ENCODE measurements at places on chromosomes 2 and 18.

- no peak for DNase-seq
These were observed 119.8 kb downstream of the AGAP1 start for GRCh38 chr2:235613649-235614048.

- DNase-seq: no peak
These were observed 196.4 kb upstream of the ACVR2A start for GRCh38 chr2:147648471-147648870.

DNA sequence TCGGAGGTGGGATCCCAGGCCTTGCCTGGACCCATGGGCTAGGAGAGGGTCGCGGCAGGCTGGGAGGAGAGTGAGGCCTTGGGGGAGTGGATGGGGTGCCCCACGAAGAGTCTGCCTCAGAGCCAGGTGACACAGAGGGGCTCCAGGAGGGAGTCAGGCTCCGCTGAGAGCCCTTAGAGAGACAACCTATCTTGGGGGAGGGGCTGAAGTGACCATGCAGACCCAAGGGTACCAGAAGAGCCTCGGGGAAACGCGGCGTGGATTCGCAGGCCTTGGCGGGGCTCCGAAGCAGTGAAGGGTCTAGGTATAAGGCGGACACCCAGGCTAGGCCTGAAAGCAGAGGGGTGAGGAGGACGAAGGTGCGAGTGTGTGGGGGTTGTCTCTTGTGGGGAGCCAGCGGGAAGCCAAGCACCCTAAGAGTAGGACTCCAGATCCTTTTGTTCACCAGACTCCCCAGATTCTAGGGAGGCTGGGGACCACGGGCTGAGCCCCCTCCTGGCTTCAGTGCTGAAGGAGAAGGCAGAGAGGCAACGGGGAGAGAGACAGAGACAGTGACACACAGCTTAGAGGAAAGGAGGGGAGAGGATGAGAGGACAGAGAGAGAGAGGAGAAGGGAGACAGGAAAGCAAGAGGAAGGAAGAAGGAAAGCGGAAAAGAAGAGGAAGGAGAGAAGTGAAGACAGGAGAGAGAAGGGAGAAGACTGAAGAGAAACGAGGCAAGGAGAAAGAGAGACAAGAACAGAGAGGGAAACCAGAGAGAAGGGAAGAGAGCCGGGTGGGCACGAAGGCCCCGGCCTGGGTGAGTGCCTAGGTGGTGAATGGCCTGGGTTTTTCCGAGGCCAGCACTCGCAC lies 1.1 kb upstream of the HOXD11 start:
- DNase-seq: no peak

GRCh38 chr2:165571477-165571876 lies 102.0 kb downstream of the CSRNP3 start:
- no peak for DNase-seq

DNA sequence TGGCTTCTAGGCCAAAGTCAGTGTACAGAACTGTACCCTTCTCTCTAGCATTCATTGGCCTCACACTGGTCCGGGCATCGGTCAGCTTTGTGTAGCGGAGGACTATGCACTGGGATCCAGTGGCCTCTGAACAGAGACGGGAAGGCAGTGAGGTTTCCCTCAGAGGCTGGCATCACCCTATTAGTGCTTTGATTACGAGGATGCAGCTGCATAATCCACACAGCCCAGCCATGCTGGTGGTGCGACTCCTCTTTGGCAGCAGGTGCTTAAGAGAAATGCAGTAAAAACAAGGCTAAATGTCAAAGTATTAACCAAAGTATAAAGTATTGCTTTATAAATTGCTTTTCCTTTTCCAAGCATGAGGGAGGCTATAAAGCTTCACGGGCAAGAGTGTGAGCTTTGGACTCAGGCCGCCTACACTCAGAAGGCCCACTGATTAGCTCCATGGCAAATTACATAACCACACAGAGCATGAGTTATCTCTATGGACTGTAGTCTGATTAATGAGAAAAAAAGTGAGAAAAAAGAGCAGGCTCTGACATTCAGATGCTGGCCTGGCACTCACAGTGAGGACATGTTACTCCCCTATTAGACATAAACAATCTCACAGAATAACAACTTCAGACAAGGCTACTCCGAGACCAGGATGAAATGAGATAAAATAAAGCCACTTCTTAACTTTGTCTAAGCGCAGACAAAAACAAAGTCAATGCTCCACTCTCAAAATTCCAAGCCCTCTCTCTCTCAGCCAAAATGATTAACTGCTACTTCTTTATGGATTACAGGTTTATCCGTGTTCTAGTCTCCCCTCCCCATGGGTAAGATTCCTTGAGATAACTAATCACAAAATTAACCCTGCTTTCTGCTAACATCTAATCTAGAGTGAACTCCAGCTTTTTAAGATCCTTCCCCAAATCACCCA lies 6.4 kb upstream of the CRYGC start:
- DNase-seq: no peak

DNA sequence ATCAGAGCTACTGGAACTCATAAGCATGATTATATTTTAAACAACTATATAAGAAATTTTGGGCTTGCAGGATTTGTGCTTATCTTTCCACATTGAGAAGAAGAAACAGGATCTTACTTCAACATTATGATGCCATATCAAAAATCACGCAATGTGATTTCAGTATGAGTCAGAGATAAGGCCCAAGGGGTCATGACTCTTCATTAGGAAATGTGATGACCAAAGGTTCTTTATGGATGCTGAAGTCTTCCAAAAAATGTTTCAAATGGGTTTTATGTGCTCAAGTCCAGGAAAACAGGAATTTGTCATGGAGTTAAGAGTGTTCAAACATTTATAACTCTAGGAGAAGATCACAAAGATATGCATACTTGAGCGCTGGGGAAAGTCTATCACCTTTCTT lies 7.8 kb upstream of the SERPINB2 start:
- peak; percentile 54 for DNase-seq

DNA sequence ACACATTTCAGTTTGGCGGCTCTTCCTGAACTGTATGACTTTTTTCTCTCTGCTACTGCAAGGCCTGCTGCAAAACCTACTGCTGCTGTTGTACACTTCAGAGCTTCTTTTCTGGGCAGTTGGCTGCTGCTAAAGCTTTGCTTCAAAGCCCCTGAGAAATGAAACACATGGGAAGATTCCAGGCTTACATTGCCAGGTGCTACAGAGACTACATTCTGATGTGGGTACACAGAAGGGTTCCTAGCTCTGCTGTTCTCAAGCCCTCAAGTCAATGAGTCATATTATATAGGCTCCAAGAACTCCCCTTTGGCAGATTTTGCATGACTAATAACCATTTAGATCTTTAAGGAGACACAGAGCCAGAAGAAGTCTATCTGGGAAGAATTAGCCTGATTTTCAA lies 12.9 kb upstream of the PGAP1 start:
- peak; percentile 63 for DNase-seq

- DNase-seq: no peak
These were observed 93.5 kb downstream of the SLC4A3 start for GRCh38 chr2:219720956-219721355.

DNA sequence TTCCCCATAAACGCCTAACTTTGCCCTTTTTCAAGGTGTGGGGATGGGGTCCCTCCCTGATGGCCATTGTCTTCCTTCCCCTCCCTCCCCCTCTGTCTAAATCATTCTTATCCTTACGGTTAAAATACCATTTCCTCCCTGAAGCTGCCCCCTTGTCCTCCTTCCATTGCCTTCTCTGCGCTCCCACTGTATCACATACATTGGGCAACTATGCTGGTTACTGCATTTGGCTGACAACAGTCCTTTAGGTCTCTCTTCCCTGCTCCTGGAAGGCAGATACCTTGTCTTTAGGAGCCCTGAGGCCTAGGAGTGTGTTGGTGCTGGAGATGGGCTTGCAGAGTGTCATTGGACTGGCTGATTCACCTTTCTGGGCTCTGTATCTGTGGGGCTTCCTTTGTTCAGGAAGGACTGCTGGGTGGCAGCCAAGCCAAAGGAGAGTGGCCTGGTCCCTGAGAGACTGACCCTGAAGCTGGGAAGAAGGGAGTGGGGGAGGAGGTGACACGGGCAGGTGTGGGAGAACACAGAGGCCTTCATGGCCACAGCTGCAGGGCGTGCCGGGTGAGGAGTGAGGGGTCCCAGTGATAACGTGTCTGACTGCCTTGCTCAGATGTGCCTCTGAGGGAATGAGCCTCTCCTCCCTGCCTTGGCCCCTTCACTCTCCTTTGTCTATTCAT lies 2.2 kb downstream of the WNT6 start:
- DNase-seq: no peak

- no peak for DNase-seq
These were observed 28.0 kb downstream of the MGAT5 start for GRCh38 chr2:134281815-134282419.

Data from epithelial cell of esophagus (primary cell).